ENCODE measurements at places on chromosomes 1 and 21. TPM values are rescaled to one million over a fixed set of nuclear protein-coding genes. Genes with fewer than 3 reads are reported as not detected.
A peak's percentile ranks its signal among the peaks of the same experiment; 100 is the strongest.

The LCE2C gene
- not detected for total RNA-seq

The S100A5 gene
- not detected for total RNA-seq

The OR2L2 gene
- total RNA-seq = not detected

The SH2D1B gene
- 0.11 TPM for total RNA-seq

The ACTN2 gene
- total RNA-seq = 2,454 TPM

The CLEC20A gene
- not detected for total RNA-seq

- DNase-seq = no peak
These were observed 23.0 kb downstream of the DPH5 start for GRCh38 chr1:101002551-101002950.

- no peak for DNase-seq
These were observed 39.4 kb downstream of the MAST2 start for GRCh38 chr1:45842786-45843185.

GRCh38 chr21:14711287-14711686, 165.2 kb upstream of the SAMSN1 start:
- no peak for DNase-seq

- peak; percentile 69 for DNase-seq
These were observed 172.7 kb downstream of the TGFBR3 start for GRCh38 chr1:91712981-91713841.

GRCh38 chr1:221923929-221924598, 182.2 kb upstream of the DUSP10 start:
- DNase-seq = no peak

DNA sequence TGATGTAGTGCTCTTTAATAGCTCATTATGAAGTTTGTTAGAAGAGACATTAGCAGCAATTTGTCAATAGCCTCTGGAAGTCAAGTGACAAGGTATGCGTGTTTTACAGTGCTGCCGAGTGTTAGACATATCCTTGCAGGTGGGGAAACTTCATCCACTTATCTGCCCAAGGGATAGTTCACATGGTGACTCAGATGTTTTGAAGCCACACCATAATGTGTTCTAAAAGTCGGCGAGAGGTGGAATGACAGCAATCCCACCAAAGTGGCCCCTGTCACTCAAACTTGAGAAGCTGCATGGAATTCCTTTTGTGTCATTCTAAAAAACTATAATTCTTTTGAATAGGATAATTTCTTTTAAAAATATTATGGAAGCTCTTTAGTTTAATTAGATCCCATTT, 98.1 kb downstream of the RUNX1 start:
- no peak for DNase-seq

DNA sequence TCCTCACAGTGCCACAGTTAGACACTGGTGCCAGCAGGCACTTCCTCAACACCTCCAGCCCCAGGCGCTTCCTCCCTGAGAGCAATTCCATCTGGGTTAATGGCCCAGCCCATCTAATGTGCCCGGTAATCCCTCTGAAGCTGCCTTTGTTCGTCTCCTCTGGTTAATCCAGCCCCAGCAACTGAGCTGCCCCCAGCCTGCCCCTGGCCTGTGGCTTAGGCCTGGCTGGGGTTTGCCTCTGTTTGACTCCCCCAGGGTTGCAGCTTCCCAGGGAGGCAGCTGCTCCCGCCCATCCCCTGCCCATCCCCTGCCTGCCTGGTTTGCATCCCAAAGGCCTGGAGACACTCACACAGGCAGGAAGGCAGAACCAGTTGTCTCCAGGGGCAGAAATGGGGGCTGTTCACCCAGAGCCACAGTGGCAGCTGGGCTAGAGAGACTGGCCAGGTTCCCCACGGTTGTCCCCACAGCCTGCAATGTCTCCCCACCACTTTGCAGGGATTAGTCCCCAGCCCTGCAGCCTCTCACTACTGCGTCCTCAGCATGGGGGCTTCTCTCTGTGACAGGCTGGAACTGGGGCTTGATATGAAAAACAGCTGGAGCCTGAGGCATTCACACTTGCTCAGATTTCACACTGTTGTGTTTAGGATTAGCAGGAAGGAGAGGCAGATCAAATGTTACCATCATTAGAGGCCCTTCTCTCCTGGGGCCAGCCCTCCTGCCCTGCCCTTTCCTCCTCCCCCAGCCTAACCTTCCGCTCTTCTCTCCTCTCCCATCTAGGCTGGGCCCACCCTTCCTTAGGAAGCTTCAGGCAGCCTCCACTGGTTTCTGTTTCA, 120.2 kb downstream of the TLR5 start:
- peak; percentile 25 for DNase-seq

GRCh38 chr1:205446828-205447227, 9.0 kb downstream of the BLACAT1 start:
- peak; percentile 34 for DNase-seq

DNA sequence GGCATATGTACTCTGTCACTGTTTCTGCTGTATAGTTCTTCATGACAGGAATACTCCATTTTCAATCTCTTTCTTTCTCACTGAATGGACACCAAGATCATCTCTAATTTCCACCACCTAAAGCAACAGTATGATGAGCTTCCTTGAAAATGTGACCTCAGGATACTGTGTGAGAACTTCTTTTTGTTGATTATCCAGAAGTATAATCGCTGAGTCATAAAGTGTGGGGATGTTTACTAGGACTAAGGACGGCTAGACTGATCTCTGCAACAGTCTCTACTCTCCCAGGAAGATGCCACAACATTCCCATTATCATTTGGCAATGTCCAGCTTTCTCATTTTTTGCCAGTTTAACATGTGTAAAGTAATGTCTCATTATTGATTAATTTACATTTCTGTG, 70.3 kb downstream of the TNFSF18 start:
- no peak for DNase-seq

GRCh38 chr1:206470692-206471414, 577 bp downstream of the IKBKE start:
- no peak for DNase-seq

GRCh38 chr1:30900486-30900885, 8.1 kb downstream of the SDC3 start:
- DNase-seq = no peak

DNA sequence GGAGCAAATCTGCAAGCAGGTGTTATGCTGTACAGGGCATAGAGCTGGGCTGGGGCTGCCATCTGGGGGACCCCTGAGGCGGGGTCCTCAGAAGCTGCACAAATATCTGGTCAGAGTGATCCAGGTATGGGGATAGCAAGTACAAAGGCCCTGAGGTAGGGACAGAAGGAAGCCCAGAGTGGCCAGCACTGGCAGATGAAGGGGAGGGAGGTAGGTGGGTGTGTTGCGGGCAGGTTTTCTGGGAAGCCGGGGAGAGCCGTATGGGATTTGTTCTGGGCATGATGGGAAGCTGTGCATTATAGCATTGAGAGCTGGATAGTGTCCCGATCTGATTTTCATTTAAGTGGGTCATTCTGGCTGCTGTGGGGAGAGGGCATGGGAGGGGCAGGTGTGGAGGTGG, 102.7 kb downstream of the ARHGEF10L start:
- no peak for DNase-seq

All from left ventricle myocardium inferior (tissue), 1 donor.